Activated CD4-positive, alpha-beta memory T cell treated with anti-CD3 and anti-CD28 coated beads, Interleukin-2, amount 10 ng/mL, durations not matched to agents 7 days and 5 days (primary cell): ENCODE measurements at places on chromosomes 16 and 17.

DNA sequence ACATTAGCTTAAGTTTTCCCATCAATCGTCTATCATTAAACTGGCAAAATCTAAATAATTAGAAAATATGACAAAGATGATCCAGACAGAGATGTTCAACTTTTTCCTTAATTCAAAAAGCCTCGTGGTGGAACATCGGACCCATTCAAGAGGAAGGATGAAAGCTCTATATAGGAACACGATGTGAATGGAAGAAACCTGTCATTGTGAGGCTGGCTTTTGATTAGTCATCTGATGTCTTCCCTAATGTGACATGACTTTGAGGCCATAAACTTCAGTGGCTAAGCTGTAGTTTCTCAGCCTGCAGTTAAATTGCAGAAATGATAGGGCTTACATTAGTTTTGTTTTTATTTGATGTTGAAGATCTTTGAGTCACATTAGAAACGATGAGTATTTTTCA, 1.0 kb downstream of the AMZ2 start:
- no peak for DNase-seq
- no peaks in the 10 kb centered on the region for H3K27me3 ChIP-seq
- peaks cover 53% of the 10 kb centered on the region for H3K4me1 ChIP-seq
- H3K36me3 ChIP-seq: peaks cover 55% of the 10 kb centered on the region

- H3K4me3 ChIP-seq: no peak overlapping the region
- no peaks in the 10 kb centered on the region for H3K27me3 ChIP-seq
- H3K27ac ChIP-seq: no peak overlapping the region
- peaks cover 30% of the 10 kb centered on the region for H3K36me3 ChIP-seq
- H3K4me1 ChIP-seq: no peaks in the 10 kb centered on the region
Measured at GRCh38 chr17:688100-688989, 26.3 kb downstream of the VPS53 start.

- H3K27ac ChIP-seq: no peak overlapping the region
- DNase-seq: no peak
- peaks cover 4% of the 10 kb centered on the region for H3K4me1 ChIP-seq
- no peaks in the 10 kb centered on the region for H3K36me3 ChIP-seq
- no peak overlapping the region for H3K4me3 ChIP-seq
Measured at GRCh38 chr17:43411369-43411677, 12.5 kb downstream of the ARL4D start.

- no peaks in the 10 kb centered on the region for H3K4me1 ChIP-seq
- H3K27me3 ChIP-seq: no peaks in the 10 kb centered on the region
- H3K4me3 ChIP-seq: no peak overlapping the region
- no peak overlapping the region for H3K27ac ChIP-seq
Measured at GRCh38 chr17:43039646-43040045, 14.6 kb downstream of the RND2 start.
